ENCODE measurements at places on chromosomes 16 and 17.

GRCh38 chr16:54072237-54072636, 214.3 kb downstream of the IRX3 start:
- no peak for DNase-seq

- DNase-seq, result no peak
Observed at GRCh38 chr17:20189302-20189701, 180.1 kb downstream of the SPECC1 start.

- DNase-seq, result no peak
Observed at GRCh38 chr17:59347975-59348391, 16.5 kb downstream of the YPEL2 start.

GRCh38 chr17:75380750-75381149, 24.7 kb downstream of the GRB2 start:
- no peak for DNase-seq

DNA sequence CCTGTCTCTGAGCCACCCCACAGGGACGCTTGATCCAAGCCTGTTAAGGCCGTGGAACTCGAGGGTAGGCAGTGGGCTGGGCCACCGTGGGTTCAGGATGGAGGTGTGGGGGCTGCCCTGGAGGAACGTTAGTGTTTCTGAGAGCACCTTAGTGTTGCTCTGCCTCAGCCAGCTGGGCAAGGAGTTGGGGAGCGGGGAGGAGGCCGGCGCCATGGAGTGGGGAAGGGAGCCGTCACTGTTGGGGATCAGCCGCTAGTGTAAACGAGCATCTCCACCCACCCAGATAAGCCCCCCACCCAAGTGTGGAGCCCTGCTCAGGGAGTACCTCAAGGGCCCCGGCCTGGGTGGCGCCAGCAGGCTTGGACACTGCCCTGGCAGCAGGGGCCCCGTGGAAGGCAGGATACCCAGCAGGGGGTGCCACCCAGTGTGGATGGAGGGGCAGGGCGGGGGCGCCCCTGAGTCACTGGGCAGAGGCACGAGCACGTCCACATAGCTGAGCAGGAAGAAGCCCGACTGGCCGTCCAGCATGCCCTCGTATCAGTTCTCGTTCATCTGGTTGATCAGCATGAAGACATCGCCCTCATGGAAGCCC, 98.6 kb downstream of the KPNA2 start:
- DNase-seq, result no peak

DNA sequence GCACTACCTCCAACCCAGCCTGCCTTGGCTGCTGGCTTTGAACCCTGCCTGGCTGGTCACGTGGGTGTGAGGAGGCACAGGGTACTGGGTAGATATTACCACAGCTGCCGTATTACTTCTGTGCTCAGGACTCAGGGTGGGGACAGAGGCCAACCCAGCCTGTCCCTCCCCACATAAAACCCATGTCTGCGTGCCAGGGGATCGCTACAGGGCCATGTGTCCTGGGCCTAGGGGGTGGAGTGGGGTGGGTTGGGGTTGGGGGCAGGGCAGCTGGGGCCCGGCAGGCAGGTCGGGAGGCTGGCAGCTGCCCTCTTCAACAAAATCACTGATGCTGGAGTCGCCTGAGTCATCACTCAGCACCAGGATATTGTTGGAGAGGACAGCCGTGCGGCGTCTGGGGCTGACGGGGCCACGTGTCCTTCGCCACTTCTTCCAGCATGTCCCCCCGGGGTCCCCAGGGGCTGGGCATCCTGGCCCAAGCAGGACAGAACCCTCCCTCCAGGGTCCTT, 39.7 kb upstream of the PVALEF start:
- no peak for DNase-seq

GRCh38 chr17:34474706-34475105, 104.7 kb upstream of the TMEM132E start:
- no peak for DNase-seq

DNA sequence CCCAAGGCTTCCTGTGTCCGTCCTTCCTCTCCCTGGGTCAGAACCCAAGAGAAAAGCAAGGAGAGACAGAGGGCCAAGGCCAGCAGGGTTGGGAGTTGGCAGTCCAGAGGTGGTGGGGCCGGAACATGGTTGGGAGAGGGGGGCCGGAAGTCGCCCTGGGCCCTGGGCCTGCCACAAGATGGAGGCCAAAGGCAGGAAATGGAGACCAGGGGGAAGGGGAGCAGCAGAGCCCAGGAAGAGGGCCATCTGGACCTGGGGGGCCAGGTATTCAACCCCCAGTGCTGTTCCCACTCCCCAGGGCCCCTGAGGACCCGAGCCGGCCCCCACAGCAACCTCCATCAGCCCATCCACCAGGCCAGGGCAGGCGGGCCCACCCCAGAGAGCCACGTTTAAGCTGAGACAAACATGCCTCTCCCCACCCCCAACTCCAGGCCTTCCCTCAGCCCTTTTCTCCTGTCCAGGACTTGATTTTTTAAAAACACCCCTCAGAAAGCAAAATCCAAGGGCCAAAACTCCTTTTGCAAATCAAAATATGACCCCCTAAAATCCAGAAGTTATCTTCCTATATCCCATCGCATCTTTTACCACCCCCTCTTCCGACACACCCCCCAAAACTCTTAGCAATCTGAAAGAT, 4.4 kb upstream of the BCL6B start:
- DNase-seq, result no peak

- DNase-seq, result no peak
Observed at GRCh38 chr17:50129728-50130558, at the start of gene SAMD14. TSS of gene SAMD14 (minus strand) at chr17:50130160. CDS start at chr17:50124959, 5,201 bp downstream.

DNA sequence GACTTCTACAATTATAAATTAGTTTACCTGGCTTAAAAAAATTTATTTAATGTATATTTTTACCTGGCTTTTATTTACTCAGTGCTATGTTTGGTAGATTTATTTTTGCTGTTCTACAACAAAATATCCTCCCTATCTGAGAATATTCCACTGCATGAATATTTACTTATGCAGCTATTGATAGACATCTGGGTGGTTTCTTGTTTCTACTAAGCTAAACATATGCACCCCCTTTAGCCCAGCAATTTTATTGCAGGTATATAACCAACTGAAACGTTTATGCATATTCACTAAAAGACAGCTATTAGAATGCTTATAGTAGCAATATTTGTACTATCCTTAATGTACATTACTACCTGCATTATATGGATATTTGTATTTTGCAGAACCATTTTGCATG, 187.7 kb upstream of the CPHXL start:
- no peak for DNase-seq

GRCh38 chr17:18371455-18371854, 6.1 kb upstream of the EVPLL start:
- DNase-seq, result no peak

- DNase-seq, result no peak
Observed at GRCh38 chr16:55042556-55043432, 112.1 kb downstream of the IRX5 start.

DNA sequence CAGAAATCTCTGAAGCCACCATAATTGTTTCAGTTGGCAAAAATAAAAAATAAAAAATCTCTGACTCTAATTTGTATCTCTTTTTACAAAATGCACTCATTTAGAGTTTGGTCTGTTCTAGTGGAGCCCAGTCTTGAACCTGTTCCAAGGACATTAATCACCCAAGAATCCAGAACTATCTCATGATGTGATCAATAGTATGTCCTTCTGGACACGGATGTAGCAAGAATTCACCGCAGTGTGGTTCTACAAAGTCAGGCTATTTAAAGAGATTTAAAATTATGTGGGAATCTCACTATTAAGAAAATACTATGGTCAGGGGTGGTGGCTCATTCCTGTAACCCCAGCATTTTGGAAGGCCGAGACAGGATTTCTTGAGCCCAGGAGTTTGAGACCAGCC, 21.8 kb upstream of the ANKFN1 start:
- DNase-seq, result no peak
